MG63 (cell line): ENCODE measurements at places on chromosomes 6 and 20. TPM values are rescaled to one million over a fixed set of nuclear protein-coding genes. Genes with fewer than 3 reads are reported as not detected.

The DEFB132 gene
- not detected in 2 replicates for total RNA-seq

The CDS2 gene
- 3.3 and 4.0 TPM in 2 replicates for total RNA-seq

The PRICKLE4 gene
- not detected in 2 replicates for total RNA-seq

The ZBTB46 gene
- 5.5 and 15.9 TPM in 2 replicates for total RNA-seq

The OXT gene
- not detected in 2 replicates for total RNA-seq

The C2 gene
- 0.13 and 0.20 TPM in 2 replicates for total RNA-seq

The TPD52L1 gene
- 29.2 and 48.5 TPM in 2 replicates for total RNA-seq

The SPATA25 gene
- total RNA-seq = not detected in 2 replicates

The MOXD1 gene
- total RNA-seq = 1.9 and 2.9 TPM in 2 replicates

The HEY2 gene
- total RNA-seq = not detected in 2 replicates

The MEI4 gene
- total RNA-seq = not detected in 2 replicates

The NKX2-2 gene
- total RNA-seq = 3.1 and 8.1 TPM in 2 replicates

The CTCFL gene
- not detected in 2 replicates for total RNA-seq

The SMIM28 gene
- not detected in 2 replicates for total RNA-seq

The HRH3 gene
- total RNA-seq = not detected in 2 replicates

The ZNF184 gene
- total RNA-seq = 24.1 and 25.4 TPM in 2 replicates

The TGM3 gene
- not detected in 2 replicates for total RNA-seq

The BMP6 gene
- total RNA-seq = 0.74 and 0.82 TPM in 2 replicates

The BTNL2 gene
- total RNA-seq = not detected in 2 replicates

The HLA-DOA gene
- not detected in 2 replicates for total RNA-seq

The EDN3 gene
- not detected in 2 replicates for total RNA-seq

The OR2B6 gene
- total RNA-seq = not detected in 2 replicates

The WFDC5 gene
- not detected in 2 replicates for total RNA-seq

The FABP7 gene
- not detected in 2 replicates for total RNA-seq

The FAM83D gene
- total RNA-seq = 71.5 and 73.9 TPM in 2 replicates

The MLN gene
- total RNA-seq = not detected in 2 replicates

The HIVEP1 gene
- total RNA-seq = 3.1 and 3.8 TPM in 2 replicates

The ELOVL2 gene
- total RNA-seq = 41.8 and 56.3 TPM in 2 replicates

The PHACTR3 gene
- total RNA-seq = not detected in 2 replicates

The ID4 gene
- total RNA-seq = 2.0 and 3.1 TPM in 2 replicates

The ISM1 gene
- not detected in 2 replicates for total RNA-seq

The HNF4A gene
- total RNA-seq = not detected in 2 replicates

The JPH2 gene
- 6.5 and 9.9 TPM in 2 replicates for total RNA-seq

The RPS6KA2 gene
- total RNA-seq = 14.1 and 14.3 TPM in 2 replicates
